NCI-H1436 (cell line): ENCODE measurements at places on chromosomes 2 and 18.

GRCh38 chr2:12675801-12676200 is 40.9 kb upstream of the TRIB2 start:
- DNase-seq: no peak

DNA sequence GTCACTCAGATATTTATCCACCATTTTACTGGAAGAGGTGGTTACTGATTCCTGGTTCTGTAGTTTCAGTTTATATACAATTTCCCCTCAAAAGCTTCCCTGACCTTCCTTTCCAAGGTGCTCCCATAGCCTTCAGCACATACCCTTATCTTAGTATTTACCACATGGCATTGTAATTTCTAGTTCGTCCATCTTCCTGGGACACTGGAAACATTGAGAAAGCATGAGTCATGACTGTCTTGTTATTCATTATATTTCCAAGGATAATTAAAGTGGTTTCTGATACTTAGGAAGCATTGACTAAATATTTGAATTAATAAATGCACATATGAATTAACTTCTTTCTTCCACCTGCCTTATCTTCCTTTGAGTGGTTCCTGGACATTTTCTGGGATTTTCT is 203.8 kb downstream of the ETAA1 start:
- no peak for DNase-seq

GRCh38 chr2:220394433-220394832 is 767.0 kb downstream of the SLC4A3 start:
- no peak for DNase-seq

GRCh38 chr18:61808286-61808685 is 84.5 kb downstream of the RNF152 start:
- DNase-seq: no peak

DNA sequence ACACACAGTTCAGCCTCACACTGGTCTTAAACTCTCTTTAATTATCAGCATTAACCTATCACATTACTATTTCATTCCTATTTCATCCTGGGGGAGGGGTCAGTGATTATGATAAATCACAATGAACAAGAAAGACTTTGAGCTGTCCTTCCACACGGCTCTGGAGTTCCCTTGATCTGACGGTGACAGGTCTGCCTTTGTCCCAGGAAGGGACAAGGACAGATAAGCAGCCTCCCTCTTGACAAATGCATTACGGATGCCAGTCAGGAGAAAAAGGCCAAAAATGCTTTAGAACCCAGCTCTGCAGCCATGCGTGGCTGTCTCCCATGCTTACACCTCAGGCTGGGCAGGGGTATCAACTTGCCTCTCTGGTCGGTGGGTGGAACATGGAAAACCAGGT is 281.7 kb downstream of the BCL11A start:
- no peak for DNase-seq

GRCh38 chr2:98759827-98760625 is 29.1 kb upstream of the MGAT4A start:
- DNase-seq: no peak

GRCh38 chr2:222866358-222866960 is 5.6 kb downstream of the ACSL3 start:
- no peak for DNase-seq

DNA sequence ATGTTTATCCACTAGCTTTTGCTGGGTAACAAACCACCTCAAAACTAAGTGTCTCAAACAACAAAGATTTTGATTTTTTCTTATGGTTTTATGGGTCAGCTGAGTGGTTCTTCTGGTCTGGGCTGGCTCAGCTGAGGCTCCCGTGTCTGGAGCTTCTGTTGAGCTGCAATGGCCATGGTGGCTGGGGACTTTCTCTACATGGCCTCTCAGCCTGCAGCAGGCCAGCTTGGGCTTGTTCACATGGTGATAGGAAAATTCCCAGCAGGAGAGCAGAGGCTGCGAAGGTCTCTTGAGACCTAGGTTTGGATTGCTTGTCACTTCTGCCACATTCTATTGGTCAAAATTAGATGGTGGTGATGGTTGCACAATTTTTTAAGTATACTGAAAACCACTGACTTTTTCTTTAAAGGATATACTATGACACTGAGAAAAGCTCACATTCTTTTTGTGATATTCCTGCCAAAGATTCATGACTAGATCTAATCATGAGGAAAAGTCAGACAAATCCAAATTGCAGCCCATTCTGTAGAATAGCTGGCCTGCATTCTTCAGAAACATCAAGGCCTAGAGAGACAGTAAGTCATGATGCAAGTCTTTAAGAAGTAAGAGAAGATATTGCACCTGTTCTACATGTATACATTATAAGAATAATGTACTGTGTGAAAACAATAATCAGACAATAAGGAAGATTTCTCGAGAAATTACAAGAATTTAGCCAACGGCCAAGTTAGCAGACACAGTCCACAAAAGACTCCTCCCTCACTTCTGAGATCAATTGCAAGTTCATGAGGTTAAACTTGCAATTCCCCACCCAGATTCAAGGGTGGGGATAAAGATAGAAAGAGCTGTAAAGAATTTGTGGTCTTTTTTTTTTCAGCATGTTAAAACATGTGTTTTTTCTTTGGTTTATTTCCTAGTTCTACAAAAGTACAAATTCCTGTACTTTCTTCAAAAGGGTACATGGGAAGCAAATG is 35.0 kb upstream of the IL1R2 start:
- DNase-seq: no peak

DNA sequence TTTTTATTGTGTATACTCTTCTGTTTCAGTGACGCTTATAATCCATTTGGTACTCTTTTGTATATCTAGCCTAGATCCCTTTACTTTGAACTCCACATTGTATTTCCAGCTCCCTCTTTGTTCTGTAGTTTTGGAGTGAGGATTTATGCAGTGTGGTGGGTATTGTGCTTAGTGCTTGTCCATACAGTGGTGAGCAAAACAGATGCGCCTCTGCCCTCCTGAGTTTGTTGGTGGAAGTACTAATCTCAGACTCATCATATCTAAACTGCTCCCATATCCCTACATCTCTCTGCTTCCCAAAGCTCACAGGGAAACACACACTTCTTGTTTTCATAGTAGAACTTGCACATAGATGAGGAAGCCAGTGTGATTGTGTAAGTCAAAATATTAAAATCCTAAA is 12.1 kb downstream of the PTCD3 start:
- no peak for DNase-seq

- DNase-seq: no peak
Observed at GRCh38 chr2:64807417-64807816, 153.7 kb upstream of the SERTAD2 start.

DNA sequence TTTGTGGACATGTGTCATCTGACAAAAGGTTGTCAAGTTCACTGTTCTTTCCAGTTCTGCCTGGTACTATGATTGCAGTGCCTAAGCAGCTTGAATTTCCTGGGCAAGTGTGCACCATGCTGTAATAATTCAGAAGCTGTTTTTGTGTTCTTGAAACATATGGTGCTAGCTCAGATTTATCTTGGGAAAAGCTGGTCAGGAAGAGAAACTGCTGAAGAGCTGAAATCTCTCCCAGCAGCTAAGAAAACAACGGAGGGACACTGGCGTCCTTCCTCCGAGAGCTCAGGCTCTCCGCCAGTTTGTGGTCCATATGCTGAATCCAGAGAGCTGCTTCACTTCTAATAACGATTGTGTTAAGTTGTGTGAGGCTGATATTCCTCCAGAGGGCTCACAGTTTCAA is 642.0 kb downstream of the DPP10 start:
- DNase-seq: no peak

DNA sequence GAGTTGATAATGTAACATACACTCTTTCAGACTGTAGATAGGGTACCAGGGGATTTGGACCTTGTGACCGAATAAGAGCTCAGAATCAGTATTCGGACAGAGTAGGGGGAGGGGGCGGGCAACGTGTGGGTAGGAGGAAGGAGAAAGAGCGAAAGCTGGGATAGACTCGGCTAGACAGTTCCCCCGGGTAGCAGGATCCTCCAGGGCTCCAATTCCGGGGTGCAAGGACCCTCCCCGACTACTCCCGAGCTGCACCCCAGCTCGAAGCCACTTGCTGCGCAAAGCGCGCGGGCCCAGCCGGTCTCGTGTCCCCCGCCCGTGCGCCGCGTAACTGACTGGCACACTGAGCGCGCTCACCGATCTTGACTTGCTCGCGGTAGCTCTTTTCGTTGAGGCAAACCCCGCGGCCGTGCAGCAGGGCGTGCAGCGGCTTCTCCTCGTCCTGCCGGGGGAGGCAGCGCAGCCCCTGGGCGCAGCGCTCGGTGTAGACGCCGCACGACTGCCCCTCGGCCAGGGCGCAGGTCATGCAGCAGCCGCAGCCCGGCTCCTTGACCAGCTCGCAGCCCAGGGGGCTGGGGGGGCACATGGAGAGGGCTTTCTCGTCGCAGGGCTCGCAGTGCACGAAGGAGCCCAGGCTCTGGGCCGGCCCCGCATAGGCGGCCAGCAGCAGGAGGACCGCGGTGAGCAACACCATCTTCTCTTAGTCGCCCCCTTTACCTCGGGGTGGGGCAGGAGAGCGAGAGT is 1.1 kb downstream of the IGFBP5 start:
- DNase-seq: peak; percentile 64

DNA sequence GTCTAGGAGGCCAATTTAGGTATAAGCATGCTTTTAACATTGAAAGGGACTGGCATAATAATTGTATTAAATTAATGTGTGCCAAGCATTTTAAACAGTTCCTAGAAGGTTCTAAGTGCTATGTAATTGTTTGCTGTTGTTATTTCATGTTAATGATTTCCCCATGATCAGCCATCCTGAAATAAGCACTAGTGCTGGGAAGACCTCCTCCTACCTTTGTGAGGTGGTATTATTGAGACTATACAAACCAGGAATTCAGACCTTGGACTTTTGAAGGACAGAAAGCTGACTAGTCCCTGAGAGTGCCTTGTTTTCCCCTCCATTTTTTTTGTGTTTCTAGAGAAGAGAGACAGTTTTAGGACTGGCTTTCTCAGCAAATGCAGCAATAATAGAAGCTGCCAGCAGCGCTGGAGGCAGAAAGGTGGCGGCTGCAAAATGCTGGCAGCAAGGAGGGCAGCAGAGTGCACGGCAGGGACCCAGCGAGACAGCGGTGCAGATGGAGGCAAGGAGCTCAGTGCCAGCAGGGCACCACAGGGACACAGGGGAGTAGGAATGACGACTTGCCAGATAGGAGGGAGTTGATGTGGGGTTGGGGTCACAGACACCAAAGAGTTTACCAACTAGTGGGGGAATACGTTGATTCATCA is 25.3 kb downstream of the NABP1 start:
- no peak for DNase-seq

- no peak for DNase-seq
Observed at GRCh38 chr2:202355993-202356505, 20.1 kb upstream of the BMPR2 start.

GRCh38 chr18:3511980-3512379 is 62.0 kb downstream of the TGIF1 start:
- peak; percentile 45 for DNase-seq

DNA sequence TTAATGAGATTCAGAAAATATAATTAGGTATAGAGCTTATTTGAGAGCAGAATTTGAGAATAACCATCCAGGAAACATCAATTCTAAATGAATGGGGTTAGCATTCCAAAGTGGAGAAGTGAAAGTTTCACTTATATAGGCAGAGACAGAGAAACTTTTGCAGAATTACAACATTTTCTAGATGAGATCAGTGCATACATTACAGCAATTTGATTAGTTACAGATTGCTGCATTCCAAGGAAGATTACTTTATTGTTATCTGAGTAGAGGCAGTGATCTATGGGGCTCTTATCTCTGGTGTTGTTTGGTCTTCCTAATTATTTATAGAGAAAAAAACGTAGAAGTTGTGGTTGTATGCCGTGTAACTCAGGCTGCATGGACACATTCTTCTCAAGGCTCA is 373.8 kb upstream of the SYT4 start:
- DNase-seq: no peak

DNA sequence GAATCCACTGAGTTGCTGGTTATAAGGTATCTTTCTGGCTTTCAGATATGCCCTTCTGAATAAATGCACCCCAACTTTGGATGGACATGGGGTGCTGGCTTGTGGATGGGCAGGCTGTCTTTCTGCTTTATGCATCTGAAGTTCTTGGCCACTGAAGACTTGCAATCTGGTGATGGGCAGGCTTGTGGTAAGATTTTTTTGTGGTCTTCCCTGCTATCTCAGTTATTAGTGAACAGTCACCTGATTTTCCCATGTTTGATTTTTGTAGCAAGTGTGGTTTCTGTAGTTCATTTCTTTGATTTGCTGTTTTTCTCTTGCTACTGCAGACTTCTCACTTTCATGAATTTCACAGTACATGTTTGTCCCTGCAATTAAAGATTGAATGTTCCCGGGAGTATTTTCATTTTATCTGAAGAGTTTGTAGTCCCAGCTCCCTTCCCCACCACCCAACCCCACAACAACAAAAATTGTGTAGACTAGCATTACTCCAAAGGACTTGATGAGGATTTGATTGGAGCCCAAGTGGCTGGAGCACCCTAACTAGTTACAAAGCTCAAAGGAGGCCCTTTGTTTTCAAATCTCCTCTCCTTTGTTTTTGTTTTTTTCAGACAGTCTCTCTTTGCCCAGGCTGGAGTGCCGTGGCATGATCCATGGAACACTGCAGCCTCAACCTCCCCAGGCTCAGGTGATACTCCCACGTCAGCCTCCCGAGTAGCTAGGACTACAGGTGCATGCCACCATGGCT is 63.6 kb upstream of the MGAT5 start:
- DNase-seq: no peak

DNA sequence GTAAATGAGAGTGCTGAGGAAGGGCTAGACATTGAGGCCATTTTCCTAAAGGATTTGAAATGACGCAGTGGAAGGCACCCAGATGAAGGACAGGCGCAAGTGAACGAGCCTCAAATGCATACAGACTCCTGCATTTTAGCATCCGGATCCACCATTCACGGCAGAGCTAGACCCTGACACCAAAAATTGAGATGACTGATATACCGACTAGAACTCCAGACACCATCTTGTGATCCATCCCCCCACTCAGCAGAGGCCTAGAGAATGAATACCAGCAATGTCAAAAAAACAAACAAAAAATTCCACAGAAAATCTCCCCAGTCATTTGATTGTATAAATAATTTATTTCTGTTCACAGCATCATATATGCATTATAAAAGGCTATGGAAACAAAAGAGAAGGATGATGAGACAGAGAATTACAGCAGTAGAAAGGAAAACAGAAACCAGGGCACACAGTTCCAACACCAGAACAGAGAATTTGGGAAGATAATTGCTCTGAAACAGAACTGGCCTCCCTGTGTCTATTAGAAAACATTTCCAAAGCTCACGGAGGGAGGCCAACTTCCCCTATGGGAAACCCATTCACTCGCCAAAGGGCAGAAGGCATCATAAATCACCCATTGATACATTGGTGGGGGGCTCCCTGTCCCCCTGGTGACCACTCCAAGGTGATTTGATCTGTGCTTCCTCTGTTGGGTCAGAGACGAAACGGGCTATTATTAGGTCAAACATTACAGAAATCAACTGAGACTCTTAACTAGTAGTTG is 4.0 kb downstream of the ARL4C start:
- no peak for DNase-seq

- no peak for DNase-seq
Observed at GRCh38 chr2:218344090-218344754, 12.4 kb upstream of the CATIP start.

GRCh38 chr2:157810037-157810436 is 66.1 kb downstream of the ACVR1 start:
- DNase-seq: no peak
